ENCODE measurements at places on chromosomes 4 and X.
A peak's percentile ranks its signal among the peaks of the same experiment; 100 is the strongest.

GRCh38 chr4:52836678-52837077 is 25.4 kb upstream of the RASL11B start:
- DNase-seq: no peak

- peak; percentile 8 for DNase-seq
Measured at GRCh38 chr4:71266090-71266794, 72.6 kb upstream of the SLC4A4 start.

DNA sequence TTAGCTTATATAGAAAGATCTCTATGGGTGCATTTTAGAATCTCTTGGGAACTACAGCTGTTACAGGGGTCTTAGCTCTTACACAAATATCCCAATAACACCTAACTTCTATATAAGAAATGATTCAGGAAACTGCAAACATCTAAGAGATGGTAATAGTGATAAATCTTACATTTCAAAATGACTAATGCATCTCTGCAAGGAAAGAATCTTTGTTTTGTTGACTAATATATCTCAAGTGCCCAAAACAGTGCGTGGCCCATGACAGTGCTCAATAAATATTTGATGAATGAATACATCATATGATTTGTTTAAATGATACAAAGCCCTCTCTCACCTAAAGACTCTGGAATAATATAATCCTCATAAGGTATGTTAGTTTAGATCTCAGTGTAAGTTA is 47.5 kb downstream of the CENPE start:
- no peak for DNase-seq

DNA sequence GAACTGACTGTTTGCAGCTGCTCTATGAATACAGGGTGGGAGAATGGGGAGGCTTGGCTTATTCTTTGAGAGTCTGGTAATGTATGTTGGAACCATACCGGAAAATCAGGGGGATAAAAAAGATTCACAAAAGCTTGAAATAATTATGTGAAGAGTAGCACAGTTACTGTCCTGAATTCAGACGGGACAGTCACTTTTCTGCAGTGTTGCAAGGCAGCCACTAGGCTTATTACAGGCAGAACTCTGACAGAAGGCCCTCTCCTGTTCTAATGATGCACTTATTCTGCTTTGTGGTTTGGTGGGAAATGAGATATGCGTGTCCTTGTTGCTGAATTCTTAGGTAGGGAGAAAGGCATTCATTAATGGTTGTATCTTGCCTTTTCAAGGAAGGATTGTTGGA is 37.2 kb downstream of the GUCY1B1 start:
- DNase-seq: no peak

DNA sequence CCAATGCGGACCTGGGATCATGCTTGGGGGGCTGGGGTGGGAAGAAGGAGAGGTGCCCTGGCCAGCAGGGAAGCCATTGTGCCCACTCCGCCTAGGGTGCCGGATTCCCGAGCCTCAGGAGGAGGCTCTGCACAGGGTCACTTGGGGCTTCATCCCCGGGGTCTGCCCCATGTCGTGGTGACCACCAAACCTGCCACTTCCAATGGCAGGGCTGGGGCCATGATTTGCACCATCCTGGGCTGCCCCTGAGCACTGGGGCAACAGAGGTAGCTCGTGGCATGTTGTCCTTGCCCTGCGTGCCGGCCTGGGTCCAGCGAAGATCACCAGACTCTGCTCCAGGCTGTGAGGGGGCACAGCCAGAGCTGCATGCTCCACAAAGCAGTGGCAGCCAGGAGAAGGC is 71.4 kb upstream of the DCAF12L2 start:
- DNase-seq: no peak

DNA sequence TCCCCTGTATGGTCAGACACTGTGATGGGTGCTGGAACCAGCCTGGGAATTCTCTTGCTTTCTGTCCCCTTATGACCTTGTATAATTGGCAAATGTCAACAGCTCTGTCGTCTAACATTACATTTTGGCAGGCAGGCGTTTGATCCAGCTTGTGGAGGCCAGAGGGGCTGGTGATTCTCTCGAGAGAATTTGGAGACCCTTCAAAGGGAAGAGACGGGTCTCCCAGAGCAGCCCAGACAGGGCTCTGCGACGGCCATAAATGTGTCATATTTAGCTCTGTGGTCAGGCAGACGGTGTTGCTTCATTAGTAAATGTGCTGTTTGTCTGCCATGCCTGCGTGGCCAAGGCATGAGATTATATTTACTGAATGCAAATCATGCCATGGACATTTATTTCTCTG is 68.7 kb downstream of the SORCS2 start:
- no peak for DNase-seq

- DNase-seq: peak; percentile 3
Measured at GRCh38 chr4:15400981-15401671, 26.7 kb upstream of the C1QTNF7 start.

GRCh38 chrX:124203311-124203710 is 129.1 kb upstream of the TEX13D start:
- no peak for DNase-seq

- DNase-seq: no peak
Measured at GRCh38 chrX:13888284-13888683, 71.4 kb upstream of the GPM6B start.
